ENCODE measurements at places on chromosomes 7 and 10.

DNA sequence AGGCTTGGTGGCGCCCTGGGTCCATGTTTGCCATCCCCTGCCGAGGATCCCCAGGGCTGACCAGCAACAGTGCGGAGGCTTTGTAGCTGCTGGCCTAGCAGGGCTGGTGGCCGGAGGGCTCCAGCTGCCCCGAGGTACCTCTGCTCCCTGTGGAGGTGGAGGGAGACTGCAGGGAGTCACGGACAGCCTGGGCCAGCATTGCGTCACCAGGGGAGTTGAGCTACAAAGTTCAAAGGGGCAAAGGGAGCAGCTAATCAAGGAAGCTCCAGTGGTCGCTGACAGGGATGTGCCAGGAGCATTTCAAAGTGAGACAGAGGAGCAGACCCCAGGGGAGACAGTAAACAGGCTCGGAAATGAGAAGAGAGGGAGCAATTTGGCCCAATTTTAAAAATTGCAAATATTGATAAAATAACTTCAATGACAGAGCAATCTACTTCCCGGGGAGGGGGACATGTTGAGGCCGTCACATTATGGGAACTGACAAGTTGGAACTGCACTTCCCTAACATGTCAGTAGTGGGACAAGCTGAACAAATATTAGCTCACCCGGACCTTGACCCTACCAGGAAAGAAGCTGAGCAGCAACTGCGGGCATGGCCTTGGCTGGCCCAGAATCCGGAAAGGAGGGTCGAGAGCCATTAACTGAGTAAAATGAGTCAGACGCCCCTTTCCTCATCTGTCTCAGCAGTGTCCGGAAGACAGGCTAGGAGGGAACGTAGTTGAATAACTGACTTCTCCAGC, 39.4 kb downstream of the BTBD16 start:
- no peak for DNase-seq

- no peak for DNase-seq
Measured at GRCh38 chr10:114801411-114801813, 20.2 kb upstream of the FHIP2A start.

DNA sequence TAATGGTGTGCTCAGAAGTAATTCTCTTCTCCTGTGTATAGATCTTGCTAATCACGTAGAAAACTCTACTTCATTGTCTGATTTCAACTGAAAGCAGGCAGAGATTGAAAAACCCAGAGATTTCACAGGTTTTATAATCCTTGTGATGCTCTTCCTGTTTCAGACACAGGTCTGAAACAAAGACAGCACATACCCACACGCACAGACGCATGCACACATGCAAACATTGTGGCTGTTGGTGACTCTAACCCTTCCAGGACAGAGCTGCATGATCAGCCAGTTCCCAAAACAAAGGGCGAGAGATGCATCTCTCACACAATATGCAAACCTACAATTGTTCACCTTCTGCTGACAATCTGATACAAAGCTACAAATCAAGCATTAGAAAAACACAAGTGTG, 11.1 kb upstream of the TFEC start:
- no peak for DNase-seq

DNA sequence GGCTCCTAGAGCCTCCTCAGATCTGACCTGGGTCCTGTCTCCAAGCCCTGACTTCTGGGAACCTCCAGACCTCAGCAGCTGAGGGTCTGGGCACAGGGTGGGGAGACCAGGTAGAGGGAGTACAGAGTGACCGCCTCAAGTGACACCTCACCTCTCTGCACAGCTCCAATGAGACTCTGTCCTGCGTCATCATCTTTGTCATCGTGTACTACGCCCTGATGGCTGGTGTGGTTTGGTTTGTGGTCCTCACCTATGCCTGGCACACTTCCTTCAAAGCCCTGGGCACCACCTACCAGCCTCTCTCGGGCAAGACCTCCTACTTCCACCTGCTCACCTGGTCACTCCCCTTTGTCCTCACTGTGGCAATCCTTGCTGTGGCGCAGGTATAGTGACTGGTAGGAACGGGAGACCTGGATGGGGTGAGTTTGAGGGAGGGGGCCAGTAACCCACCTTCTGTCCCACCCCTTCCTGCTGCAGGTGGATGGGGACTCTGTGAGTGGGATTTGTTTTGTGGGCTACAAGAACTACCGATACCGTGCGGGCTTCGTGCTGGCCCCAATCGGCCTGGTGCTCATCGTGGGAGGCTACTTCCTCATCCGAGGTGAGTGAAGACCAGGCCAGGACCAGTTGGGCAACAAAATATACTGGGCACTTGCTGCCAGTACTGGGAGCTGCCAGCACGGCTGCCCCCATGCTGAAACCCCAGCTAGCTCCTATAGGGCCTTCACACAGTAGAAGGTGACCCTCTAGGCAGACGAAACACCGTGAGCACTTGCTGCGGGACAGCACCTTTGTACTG, 17.8 kb downstream of the SMO start:
- no peak for DNase-seq

DNA sequence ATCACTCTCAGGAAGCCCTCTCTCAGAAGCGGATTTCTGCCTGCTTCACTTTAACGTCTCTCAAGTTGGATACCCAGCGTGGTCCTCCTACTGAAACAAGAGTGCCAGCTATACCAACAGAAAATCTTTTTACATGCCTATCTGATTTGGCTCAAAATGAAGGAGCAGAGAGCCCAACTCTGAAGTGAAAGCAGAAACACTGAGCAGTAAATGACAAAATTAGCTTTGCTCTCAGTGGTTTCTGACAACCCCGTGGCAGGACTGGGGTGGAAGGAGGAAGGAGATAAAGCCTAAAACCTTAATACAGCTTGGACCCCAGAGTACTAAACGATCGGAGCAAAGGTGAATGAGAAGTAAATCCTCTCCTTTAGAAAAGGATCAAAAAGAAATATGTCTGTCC, 25.1 kb upstream of the GPR37 start:
- no peak for DNase-seq

DNA sequence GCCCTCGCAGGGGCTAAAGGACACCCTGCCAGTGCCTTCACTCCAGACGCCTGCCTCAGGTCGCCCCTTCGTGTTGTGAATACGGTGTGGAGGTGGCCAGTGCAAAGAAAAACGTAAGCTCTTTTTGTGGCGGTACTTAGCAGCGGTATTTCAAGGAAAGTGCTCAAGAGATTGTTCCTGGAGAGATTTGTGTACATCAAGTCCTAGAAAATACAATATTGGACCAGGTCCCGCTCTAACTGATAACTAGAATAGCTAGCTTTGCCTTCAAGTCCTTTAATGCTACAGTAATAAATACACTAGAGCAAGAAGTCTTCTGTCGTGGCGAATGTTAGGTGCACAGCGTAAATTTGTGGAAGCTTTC, 689 bp downstream of the PLCE1 start:
- DNase-seq: no peak

DNA sequence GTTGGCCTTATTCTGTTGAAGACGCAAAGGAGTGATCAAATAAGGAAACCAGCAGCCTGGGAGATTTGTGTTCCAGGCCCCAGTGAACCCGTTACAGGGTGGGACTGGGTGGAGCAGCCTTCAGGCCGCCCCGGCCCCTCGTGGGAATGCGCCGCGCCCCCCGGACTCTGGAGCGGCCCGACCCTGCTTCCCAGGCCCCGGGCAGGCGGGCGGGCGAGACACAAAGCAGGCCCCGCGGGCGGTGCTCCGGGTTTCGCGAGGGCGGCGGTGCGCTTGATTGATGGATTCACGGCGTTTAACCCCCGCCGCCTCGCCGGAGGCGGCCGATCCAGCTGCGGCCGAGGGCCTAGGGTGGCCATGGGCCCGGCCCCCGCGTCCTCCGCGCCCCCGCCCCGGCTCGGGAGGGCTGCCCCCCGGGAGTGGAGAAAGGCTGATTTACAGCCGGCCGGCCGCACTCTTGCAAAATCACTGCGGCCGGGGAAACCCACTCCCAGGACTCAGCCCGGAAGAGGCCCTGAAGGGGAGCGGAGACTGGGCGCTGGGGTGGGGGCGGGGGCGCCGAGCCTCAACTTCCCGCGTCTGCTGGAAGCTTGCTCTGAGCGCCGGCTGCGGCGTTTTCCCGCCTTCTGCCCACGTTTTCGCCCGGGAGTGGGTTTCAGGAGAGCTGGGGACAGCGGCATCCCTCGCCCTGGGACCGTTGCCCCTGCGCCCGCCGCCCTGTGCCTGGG, 299.6 kb upstream of the NFE2L3 start:
- DNase-seq: no peak

DNA sequence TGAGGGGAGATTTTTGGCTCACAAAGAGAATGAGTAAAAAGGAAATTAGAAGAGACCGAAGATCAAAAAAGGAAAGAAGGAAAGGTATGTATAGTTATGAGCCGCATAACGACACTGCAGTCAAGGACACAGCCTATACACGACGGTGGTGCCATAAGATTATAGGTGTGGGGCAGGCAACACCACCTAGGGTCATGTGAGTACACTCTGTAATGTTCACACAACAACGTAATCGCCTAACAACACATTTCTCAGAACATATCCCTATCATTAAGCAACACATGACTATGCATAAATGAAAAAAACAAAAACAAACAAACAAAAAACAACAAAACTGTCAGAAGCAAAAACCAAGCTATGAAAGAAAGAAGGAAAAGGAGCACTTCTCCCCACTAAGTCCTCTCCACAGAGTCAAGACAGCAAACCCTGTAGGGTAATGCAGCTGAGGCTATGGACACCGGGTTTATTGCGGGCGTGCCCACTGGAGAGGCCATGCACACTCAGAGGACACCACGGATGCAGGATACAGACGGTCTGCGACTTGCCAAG, 45.1 kb downstream of the PIP4K2A start:
- no peak for DNase-seq

GRCh38 chr7:30503274-30504212, 1.1 kb downstream of the GGCT start:
- DNase-seq: no peak

DNA sequence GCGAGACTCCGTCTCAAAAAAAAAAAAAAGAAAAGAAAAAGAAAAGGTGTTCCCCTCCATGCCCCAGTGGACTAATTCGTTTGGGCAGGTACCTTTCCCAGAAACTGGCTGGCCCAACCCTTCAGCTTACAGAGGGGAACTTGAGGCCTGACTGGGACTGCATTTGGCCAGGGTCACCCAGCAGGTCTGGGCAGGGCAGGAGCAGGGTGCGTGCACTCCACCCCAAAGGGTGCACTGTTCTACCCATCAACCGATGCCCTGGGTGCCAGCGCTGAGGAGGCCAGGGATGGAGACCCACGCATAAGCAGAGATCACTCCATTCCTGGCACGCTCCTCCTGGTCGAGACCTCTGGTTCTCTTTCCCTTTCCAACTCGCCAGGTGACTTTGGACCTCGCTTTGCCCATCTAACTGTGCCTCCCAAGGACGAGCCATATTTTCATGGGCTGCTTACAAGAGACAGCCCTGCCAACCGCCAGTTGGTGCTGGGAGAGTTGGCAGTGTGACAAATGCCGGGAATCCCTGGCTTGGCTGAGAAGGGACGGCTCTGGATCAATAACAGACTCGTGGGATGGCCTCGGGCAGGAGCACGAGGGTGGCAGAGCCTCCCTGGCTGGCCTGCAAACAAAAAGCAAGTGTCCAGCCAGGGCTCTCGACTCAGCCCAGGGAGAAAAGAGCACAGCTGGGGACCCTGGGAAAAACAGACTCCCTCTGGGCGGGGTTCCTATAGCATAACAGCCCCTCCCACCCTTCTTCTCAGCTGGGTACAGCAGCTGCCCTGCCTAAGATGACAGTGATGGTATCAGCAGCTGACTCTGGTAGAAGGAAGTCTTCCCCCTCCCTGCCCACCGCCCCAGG, 7.9 kb downstream of the HSPB1 start:
- no peak for DNase-seq

- no peak for DNase-seq
Measured at GRCh38 chr10:100567826-100568225, 32.1 kb downstream of the HIF1AN start.

- DNase-seq: no peak
Measured at GRCh38 chr7:42100156-42100508, 136.9 kb downstream of the GLI3 start.
